ENCODE measurements at places on chromosomes 4 and X.

DNA sequence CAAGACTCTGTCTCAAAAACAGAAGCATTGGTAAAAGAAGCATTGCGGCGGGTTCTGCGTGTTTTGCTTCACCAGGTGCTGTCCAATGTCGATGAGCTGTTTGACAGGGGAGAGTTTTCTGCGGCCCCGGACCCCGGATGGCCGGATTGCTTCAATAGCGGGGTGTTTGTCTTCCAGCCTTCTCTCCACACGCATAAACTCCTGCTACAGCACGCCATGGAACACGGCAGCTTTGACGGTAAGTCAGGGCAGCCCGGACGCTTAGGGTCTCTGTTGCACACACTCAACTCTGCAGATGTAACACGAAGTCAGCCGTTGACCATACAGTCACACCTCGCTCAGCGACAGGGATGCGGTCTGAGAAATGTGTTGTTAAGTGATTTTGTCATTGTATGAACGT, 26.2 kb downstream of the GYG2 start:
- no peak for DNase-seq

DNA sequence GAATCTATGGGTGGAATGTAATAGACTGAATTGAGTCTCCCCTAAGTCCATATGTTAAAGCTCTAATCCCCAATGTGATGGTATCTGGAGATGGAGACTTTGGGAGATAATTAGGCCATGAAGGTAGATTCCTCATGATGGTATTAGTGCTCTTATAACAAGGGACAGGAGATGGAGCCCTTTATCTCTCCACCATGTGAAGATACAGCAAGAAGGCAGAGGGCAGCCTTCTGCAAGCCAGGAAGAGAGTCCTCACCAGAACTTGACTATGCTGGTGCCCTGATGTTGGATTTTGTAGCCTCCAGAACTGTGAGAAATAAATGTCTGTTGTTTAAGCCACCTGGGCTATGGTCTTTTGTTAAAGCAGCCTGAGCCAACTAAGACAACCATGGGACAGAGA, 76.4 kb upstream of the F8A3 start:
- no peak for DNase-seq

DNA sequence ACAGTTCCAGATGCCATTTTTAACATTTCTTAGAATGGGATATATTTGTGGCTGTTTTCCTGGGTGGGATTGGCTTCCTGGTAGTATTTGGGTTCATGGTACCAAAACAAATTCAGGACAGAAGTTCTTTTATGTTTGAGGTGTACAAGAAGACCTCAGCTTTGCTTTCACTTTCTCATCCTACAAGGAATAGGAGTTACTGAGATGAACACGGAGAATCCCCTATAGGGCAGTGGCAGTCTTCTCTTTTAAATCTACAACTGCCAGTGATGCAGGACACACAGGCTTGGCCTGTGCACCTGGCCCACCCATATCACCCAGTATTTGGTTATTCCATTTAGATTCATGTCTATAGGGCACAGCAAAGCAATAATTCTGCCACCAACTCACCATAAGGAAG, 35.2 kb downstream of the SLC10A7 start:
- DNase-seq: no peak

- DNase-seq: no peak
Observed at GRCh38 chr4:80637190-80637589, 301.7 kb downstream of the CFAP299 start.

GRCh38 chr4:151532001-151532708, 123.2 kb downstream of the FHIP1A start:
- no peak for DNase-seq

DNA sequence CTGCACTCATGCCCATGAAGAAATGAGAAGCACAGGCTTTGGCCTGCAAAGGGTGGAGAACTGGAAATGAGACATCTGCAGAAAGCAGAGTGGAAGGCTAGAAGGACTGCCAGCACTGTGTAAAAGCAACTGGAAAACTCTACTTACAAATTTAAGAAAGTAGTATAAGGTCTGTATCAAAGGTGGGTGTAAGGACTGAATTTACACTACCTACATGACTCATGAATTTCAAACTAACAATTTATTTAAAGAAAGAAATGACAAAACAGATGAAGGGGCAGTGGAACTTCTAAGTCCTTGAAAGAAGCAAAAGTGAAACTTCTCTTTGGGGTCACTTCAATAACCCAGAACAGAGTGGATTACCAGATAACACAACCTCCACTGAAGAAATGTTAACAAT, 71.2 kb downstream of the SLC10A7 start:
- no peak for DNase-seq

DNA sequence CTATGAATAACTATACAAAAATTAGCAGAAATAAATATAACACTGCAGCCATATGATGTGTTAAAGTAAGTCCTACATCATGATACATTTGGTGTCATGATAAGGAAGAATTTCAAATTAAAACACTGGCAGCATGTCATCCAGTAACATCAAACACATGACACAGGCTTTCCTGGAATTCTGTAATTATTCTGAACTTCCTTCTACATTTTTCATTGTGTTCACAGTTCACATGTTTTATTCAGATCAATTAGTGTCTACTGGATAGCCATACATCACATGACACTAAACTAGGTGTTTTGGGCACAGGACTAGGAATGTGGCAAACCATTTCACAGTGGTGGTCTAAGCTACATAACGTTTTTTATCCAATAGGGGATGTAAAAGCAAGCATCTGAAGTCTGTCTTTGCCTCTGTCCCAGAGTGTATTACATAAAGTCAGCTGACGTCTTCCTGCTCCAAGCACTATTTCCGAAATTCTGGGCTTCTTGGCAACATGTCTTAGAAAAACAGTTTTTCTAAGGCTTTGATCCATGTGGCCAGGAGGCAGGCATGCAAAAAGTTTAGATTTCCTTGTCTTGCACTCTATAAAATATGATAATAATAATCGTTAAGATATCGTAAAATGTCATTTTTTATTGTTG, 707.9 kb downstream of the CENPC start:
- no peak for DNase-seq

GRCh38 chr4:35541888-35542213, 702.5 kb downstream of the ARAP2 start:
- no peak for DNase-seq

DNA sequence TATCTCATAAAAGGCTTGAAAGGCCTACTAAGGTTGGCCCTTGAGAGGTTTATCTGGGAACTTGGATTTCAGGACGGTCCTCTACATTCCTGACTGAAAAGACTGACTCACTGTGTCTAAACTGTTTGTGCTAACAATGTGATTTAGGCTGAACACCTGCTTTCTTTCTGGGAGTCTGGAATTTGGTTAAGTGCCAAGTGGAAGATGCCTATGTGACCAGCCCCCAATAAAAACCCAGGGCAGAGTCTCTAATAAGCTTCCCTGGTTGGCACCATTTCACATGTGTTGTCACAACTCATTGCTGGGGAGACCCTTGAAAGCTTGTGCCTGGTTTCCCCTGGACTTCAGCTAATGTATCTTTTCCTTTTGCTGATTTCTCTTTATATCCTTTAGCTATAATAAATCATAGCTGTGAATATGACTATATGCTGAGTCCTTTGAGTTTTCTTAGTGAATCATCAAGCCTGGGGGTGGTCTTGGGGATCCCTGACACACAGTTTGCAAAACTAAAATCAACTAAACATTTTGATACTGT, 55.1 kb downstream of the GPR82 start:
- no peak for DNase-seq

GRCh38 chr4:76708971-76709771, 188.8 kb downstream of the SOWAHB start:
- DNase-seq: no peak

GRCh38 chr4:101956068-101956825, 165.7 kb downstream of the BANK1 start:
- no peak for DNase-seq

- DNase-seq: no peak
Observed at GRCh38 chr4:98352940-98353339, 91.8 kb downstream of the RAP1GDS1 start.

GRCh38 chr4:138761638-138762220, 253.9 kb upstream of the NOCT start:
- no peak for DNase-seq

DNA sequence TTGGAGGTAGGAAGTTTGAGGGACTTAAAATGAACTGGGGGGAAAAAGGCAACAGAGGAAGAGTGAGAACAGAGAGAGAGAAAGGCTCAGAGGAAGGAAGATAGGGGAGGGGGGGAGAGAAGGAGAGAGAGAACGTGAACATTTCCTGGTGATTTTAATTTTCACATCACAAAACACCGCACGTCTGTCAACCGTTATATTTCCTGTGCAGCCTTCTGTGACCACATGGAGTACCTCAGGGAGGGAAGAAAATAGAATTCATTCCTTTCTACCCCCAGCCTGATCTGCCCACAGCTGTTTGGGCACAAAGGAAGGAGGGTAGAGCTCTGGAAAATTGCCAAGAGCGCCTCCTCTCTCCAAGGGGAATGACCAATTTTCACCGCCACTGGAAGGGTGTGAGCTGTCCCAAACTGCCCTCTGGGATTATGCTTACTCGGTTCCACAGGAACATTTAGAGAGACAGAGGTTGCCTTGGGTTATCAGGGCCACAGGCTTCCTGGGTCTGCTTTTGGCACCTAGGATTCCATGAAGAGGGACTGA, 135.7 kb upstream of the MAMLD1 start:
- no peak for DNase-seq

DNA sequence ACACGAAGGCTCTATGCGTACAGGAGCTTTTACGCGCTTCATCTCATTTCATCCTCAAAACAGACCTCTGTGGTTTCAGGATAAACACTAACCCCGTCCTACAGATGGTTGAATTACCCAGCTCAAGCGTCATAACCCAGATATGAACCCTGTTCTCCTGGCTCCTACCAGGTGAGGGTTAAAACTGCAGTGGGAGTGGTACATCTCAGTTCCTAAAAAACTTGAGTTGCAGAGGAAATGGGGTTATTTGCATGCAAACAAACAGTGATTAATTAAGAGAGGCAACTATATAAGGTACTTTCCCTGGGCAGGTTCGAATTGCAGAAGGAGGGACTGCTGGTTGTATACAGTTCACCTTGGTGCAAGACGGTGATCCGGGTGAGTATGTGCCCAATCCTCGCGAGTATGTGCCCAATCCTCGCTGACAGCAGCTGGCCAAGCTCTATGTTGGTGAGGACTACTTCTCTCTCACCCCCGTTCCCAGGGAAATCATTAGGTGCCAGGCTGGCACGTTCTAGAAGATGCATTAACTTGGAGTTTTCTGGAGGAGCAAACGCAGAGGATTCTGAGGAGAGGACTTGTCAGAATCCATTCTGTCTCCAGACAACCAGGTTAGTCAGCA, 72.6 kb downstream of the FHDC1 start:
- DNase-seq: no peak

- DNase-seq: no peak
Observed at GRCh38 chrX:104211187-104211586, 43.5 kb downstream of the ESX1 start.

- DNase-seq: no peak
Observed at GRCh38 chr4:152109531-152110509, 349.0 kb upstream of the GATB start.

DNA sequence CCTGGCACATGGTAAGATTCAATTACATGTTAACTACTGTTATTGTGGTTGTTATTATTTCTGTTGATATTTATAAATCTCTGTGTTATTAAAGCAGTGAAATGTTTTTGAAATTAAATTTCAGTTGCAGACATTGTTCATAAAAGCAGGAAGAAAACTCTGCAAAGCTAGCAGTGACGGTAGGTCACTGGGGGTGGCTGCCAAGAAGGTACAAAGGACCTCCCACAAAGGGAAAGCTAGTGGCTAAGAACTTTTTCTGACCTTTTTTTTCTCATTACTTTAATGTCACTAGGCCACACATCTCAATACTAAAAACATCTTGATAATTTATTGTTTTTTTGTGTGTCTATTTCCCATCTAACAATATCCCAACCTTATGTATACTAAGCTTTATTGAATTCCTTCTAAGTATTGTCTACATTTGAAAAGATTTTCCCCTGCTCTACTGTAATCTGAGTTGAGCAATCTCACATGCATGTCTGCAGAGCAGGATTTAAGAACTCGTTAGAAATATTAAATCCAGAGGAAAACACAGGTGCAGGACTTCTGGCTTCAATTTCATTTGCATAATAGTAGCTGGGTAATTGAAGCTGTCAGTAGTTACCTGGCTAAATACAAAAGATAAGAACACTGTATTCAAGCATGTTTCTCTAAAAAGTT, 197.3 kb downstream of the CFAP299 start:
- no peak for DNase-seq

DNA sequence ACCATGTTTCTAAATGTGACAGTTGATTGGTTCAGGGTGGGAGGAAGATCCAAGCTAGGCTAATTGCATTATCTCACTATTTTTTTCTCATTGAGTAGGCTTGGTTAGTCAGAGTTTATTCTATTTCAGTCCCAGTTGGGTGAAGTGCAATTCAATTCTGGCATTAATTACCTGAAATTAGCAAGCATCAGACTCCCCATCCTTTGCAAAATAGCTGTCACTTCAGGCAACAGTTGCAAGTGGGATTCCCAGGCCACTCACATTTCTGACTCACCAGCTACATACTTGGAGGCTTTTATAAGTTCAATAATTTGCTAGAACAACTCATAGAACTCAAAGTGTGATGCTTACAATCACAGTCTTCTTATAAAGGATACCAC, 155.8 kb upstream of the HAND2 start:
- no peak for DNase-seq

DNA sequence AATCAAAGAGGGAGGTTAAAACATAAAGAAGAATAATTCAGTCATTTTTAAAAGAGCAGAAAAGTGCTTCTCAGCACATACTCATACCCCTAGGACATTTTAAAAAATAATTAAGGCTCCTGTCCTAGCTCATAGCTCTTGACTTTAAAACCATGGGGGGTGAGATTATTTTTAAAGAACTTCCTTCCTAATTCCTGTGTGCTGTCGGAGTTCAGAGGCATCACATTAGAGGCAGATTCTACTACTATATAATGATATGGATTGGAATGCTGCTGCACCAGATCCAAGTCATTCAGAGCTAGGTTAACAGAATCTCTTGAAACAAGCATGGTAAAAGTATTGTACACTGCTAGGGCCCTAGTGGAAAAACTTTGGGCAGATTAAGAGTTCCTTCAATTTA, 456.5 kb upstream of the ADGRL3 start:
- DNase-seq: no peak

DNA sequence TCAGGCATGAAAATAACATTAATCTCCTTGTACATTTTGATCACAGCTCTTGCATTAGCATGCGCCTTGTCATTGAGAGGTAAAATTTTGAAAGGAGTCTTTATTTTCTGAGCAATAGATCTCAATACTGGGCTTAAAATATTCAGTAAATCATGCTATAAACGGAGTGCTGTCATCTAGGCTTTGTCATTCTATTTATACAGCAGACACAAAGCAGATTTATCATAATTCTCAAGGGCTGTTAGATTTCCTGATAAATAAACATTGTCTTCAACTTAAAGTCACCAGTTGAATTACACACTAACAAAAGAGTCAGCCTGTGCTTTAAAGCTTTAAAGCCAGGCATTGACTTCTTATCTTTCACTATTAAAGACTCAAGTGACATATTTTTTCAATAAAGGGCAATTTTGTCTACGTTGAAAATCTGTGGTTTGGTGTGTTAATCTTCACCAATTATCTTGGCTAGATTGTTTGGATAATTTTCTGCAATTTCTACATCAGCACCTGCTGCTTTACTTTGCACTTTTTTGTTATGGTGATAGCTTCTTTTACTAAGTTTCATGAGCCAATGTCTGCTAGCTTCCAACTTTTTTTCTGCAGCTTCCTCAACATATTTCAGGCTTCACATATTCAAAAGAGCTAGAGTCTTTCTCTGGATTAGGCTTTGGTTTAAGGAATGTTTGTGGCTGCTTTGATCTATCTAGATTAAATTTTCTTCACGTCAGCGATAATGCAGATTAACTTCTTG, 27.9 kb upstream of the UGT2B4 start:
- DNase-seq: no peak
